ENCODE measurements at places on chromosomes 7 and 10.

GRCh38 chr7:31497516-31497915 lies 16.4 kb upstream of the ITPRID1 start:
- no peak for DNase-seq

GRCh38 chr7:74502216-74502891 lies 48.6 kb downstream of the GTF2IRD1 start:
- DNase-seq = no peak

DNA sequence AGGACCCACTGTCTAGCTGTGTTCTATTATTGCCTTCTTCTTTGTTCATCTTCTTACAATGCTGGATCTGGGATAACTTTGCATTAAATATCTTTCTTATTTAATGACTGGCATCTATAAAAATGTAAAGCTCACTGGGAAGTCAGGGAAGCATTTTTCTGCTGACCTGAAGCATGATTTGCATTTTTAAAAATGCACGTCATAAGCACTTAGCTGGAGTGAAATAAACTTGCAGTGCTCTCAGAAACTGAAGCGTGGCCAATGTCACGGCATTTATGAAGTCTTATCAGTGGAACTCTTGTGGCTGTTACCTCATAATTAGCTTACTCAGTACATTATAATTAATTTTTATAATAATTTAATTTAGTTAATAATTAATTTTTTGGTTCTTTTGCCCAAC lies 59.1 kb downstream of the FRMD4A start:
- DNase-seq = no peak

DNA sequence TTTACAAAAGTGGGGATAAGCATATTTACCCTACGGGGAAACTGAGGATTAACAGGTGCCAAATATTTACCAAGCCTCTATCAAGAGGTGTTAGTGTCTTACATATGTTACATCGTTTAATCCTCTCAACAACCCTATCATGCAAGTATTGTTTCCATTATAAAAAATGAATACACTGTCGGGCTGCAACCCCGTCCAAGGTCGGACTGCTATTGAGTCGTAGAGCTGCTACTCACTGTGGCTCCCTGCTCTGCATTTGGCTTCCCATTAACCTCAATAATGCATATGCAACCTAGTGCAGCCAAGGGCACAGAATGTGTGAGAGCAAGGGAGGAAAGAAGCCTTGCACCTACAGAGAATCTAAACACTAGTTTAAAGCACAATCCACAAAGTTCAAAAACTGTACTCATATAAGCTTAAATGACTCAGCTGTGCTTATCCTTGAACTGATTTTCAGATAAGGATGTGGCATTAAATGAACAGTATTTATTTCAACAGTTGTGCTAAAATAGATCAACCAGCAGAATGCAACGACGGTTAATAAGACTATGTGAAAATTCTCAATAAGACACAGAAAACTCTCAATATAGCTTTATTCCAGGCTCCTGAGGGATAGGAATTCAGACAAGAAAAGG lies 49.9 kb downstream of the UBE2H start:
- DNase-seq = no peak

GRCh38 chr7:157568770-157569584 lies 232.2 kb downstream of the DNAJB6 start:
- peak; percentile 65 for DNase-seq

DNA sequence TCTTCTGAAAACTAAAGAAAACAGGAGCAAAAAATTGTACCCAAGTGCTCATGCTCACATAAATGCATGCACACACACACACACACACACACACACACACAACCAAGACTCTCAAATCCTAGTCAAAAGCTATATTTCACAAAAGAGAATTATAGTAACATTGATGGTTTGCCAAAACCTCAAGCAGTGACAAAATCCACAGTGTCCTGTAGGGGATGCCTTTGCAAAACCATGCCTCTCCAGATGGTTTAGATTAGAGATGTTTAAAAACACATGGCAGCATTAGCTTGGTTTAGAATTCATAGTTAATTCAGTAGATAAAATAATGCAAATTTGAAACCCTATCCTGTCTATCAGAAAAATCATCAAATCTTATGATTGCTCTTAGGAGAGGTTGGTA lies 232.2 kb downstream of the DYNC1I1 start:
- DNase-seq = no peak

DNA sequence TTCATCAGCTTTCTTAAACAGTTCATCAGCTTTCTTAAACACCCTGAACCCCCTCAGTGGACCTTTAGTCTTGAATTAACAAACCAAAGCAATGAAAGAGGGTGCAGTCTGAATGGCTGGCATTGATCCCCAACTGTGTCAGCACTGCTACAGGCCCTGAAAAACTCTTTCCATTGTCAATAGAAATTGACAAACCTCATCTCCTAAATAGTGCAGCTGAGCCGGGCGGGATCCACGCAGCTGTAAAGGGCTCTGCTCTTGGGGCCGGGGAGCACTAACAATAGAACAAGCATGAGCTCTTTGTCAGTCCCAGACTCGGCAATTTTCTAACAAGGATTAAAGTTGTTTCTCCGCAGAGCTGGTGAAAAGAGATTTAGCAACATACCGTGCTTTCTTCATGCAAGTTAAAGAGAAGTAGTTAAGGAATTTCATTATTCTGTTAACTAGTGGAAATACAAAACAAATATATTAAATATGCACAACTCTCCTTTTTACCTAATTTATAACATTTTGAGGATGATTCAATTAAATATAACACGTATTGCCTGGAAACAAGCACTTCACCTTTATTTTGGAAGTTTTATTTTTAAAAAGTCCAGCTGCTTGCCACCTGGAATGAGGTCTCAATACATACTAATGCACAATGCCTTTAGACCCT lies 24.7 kb upstream of the FEZF1 start:
- DNase-seq = no peak

DNA sequence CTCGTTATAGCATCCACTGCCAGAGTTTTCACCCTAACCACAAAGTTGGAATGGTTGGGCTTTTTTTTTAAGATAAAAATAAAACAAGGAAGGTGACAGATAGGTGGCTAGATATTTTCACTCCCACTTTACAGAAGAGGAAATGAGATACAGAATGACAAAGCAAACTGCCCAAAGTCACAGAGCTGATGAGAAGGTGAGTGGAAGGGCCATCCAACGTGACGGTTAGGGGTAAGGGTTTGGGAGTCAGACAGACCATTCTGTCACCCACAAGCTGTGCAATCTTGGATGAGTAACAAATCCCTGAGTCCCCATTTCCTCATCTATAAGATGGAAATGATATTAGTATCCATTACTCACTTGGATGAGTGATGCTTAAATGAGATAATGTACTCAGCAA lies 106.9 kb upstream of the PDLIM1 start:
- no peak for DNase-seq

- DNase-seq = no peak
Measured at GRCh38 chr10:22479419-22479818, 134.1 kb downstream of the SPAG6 start.

GRCh38 chr10:67790534-67791408 lies 47.2 kb downstream of the DNAJC12 start:
- DNase-seq = no peak

DNA sequence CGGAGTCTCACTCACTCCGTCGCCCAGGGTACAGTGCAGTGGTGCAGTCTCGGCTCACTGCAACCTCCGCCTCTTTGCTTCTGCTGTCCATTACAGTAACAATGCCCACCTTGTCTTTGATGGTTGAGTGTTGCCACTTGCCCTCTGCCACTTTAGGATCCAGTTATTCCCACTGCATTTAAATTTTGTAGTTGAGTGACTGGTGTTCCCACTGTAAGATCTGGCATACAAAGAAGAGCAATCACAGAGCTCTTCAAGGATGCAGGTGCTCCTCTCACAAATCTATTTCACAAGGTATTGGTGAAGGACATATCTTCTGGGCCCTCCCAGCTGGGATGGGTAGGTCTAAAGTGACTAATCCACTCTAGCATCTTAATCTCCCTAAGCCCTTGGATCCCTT lies 12.6 kb downstream of the PTER start:
- DNase-seq = no peak

DNA sequence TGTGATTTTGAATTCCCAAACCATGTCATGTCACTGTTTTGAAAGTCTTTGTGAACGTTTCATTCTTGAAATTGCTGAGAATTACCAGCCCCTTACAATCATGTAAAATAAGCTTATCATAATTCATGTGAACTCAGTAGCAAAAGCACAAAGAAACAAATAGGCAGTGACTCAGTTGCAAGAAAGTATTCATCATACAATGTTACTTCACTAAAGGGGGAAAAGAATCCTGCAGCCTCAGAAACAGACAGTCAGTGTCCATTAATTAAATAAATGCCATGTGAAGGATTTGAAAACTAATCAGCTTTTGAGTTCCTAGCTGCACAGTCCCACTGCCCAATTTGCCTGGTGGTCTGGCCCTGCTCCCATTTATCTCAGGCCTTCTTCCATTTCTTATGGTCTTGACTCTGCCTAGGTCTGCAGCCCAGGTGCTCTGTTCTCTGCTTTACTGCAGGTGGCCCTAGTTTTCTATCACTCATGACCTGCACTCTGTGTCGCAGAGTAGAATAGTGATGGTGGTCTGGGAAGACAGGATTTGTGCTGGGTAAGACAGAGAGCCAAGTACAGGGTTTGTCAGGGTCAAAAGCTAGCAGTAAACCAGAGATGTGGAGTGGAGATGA lies 99.7 kb downstream of the PLCE1 start:
- DNase-seq = no peak

- DNase-seq = no peak
Measured at GRCh38 chr7:12623885-12624498, 53.5 kb downstream of the SCIN start.

DNA sequence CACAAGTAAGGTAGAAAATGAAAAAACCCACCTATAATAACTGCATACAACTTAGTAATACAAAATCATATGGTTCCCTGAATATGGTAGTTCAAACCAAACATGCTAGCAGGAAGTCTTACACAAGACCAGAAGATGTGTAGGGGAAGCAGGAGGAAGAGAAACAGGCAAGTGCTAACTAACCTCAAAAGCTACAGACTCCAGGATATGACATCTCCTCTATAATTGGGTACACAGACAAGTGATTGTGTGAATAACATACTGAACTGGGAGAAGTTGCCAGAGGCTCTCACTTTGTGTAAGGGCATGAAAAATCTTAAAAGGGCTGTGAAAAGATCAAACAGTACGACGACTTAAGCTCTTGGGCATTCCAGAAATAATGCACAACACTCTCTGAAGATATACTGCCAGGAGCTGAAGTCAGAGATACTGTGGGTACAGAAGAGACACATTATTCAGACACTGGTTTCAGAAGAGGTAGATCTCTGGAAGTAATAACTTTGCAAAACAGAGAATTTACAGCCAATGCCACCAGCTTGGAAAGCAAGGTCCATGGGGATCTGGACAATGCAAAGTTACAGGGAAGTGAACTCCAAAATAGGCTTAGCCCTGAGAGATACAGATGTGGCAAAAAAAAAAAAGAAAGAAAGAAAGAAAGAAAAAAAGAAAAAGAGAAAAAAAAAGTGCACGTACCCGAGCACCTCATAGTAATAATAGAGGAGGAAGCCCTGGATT lies 767.2 kb downstream of the TNS3 start:
- DNase-seq = no peak

GRCh38 chr7:90345595-90346335 lies 751 bp upstream of the GTPBP10 start:
- DNase-seq = no peak

DNA sequence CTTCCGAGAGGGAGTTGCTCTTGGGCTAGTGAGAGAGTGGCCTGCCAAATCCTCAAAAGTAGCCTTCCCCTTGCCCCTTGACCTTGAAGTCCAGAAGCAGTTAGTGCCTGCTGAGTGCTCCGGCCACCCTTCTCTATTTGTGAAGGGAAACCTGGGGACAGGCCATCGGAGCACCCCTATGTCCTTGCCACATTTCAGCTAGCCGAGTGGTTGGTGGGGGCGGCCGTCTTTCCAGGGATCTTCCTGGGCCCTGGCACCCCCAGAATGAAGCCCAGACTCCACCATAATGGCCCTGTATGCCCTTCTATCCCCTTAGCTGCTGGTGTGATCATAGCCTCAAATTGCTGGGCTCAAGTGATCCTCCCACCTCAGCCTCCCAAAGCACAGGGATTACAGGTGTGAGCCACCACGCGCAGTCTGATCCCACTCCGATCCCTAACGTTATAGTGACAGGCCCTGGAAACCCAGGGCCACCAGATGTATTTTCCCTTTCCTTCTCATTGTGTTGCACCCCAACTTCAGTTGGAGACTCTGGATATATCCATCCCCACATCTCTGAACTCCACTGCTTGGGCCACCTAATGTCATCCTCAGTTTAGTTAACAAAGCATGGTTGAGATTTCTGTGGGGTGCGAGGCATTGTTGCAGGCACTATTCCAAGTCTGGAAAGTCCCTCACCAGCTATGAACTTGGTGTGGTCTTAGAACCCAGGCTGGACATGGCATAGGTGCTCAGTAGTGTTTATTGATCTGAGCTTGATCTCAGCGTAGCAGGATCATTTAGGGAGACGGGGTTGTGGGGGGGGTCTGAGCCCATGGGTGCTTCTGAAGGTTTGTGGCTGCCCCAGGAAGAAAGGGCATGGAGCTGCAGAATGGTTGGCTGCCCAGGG lies 1.6 kb downstream of the TSPAN14 start:
- DNase-seq = no peak

- DNase-seq = no peak
Measured at GRCh38 chr10:103789771-103790201, 65.6 kb downstream of the SH3PXD2A start.

DNA sequence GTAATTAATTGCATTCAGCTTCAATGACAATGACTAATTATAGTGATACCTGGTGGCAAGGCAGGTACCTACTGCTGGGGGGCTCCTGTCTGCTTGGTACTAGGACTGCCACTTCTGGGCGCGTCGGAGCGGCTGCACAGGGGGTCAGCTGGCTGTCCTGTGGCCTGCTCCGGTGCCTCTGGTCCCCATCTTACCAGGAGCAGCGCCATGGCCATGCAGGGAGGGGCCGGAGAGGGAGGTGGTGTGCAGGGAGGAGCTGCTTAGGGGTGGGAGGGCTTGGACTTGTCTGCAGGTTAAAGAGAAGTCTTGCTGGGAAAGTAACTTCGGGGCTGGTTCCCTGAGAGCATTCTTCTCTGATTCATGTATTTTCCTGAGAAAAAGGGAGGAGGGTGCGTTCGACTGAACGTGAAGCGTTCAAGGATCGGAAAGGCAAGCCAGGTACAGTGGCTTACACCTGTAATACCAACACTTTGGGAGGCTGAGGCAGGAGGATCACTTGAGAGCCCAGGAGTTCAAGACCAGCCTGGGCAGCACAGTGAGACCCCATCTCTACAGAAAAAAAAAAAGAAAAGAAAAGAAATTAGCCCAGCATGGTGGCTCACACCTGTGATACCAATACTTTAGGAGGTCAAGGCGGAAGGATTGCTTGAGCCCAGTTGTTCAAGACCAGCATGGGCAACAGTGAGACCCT lies 15.4 kb downstream of the CUX1 start:
- DNase-seq = no peak

GRCh38 chr7:2843191-2843685 lies 870 bp downstream of the GNA12 start:
- no peak for DNase-seq

DNA sequence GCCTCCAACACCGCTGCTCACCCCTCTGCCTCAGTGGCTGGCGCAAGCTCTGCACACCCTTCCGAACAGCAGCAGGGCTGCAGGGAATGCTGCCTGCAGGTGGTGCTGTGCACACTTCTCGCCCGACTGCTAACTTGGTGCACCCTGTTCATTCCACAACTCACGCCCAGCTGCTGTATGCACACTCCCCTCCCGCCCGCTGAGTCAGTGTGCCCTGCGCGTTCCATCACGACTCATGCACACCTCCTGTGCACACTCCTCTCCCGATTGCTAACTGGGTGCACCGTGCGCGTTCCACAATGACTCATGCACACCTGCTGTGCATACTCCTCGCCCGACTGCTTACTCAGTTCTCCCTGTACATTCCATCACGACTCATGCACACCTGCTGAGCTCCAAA lies 21.5 kb downstream of the ADARB2 start:
- DNase-seq = no peak

GRCh38 chr10:79933961-79934360 lies 14.9 kb downstream of the SFTPD start:
- DNase-seq = no peak

All from CD8-positive, alpha-beta memory T cell (primary cell).